ENCODE measurements at places on chromosomes 5 and 9.

DNA sequence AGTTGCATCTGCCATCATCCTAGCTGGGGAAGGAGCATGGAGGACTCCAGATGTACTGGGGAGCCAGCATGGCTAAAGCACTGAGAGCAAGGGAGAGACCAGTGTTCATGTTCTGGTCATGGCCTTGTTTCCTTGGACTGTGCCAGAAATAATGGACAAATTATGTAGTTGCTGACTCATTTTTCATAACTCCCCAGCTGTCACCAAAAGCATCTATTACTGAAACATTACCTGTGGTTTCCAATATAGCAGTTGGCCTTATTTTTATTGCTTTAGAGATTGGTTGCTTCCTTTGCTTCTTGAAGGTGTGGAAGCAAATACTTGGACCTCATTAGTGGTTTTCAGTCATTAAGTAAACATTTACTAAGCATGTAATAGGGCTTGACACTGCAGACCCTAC is 11.3 kb downstream of the RALGPS1 start:
- DNase-seq: peak; percentile 58

DNA sequence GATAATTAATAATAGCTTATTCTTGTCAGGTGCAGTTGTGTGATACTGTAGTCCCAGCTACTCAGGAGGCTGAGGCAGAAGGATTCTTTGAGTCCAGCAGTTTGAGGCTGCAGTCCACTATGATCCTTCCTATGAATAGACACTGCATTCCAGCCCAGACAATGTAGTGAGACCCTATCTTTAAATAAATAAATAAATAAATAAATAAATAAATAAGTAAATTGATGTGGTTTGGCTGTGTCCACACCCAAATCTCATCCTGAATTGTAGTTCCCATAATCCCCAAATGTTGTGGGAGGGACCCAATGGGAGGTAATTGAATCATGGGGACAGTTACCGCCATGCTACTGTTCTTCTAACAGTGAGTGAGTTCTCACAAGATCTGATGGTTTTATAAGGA is 5.6 kb upstream of the ELL2 start:
- no peak for DNase-seq

GRCh38 chr5:16937503-16938161 is 1.5 kb upstream of the MYO10 start:
- no peak for DNase-seq

GRCh38 chr9:137843355-137843754 is 34.2 kb upstream of the CACNA1B start:
- no peak for DNase-seq
